ENCODE measurements at places on chromosomes 3 and 15. TPM values are rescaled to one million over a fixed set of nuclear protein-coding genes. Genes with fewer than 3 reads are reported as not detected.

DNA sequence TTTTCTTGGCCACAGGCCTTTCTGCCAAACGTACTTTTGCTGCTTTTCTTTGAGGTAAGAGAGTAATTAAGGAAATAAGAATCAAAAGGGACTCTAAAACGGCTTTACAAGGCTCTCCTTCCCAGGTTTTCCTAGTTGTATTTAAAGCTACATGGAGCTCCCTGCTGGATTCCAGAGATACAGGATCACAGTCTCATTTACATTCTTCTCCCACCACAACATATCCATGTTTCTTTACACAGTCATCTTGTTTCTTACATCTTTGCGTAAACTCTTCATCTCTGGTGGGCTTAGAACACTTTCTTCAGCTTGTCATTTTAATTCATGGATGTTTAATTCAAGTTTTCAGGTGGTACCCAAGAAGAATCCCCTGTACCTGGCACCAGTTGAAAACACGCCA lies 117.6 kb upstream of the BFSP2 start:
- DNase-seq: no peak

DNA sequence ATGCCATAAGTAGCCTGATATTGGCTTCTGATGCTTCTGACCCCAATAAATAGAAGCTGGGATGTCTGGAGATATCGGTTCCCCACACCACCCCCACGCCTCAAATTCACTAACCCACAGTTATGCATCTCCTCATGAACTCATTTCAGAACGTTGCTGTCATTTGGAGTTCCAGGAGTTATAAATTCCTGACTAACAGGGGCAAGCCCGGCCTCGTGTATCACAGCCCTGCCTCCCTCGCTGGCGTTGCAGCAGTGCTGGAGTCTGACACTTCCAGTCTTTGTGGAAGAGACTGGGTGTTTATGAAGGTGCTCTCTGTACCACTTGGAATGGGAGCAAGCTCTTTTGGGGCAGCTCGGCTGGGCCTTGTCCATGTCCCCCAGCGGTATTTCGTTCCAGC lies 101.0 kb downstream of the ANP32A start:
- no peak for DNase-seq

DNA sequence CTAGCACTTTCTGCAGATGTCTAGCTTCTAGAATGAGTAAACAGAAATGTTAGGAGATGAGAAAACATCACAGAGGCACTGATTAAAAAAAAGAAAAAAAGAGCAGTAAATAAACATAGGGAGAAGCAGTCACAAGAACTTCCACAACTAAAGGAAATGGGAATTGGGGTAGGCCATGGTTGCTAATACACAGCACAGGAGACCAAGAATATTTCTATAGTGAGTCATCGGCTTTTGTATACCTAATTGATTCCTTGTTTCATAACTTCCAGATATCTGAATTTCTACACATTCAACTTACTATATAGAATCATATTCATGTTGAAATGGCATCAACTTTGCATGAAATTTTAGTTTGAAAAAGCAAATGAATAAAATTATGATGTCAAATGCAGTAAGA lies 47.3 kb upstream of the TCF12 start:
- DNase-seq: no peak

- DNase-seq: no peak
Observed at GRCh38 chr3:130659911-130660310, 86.7 kb downstream of the PIK3R4 start.

DNA sequence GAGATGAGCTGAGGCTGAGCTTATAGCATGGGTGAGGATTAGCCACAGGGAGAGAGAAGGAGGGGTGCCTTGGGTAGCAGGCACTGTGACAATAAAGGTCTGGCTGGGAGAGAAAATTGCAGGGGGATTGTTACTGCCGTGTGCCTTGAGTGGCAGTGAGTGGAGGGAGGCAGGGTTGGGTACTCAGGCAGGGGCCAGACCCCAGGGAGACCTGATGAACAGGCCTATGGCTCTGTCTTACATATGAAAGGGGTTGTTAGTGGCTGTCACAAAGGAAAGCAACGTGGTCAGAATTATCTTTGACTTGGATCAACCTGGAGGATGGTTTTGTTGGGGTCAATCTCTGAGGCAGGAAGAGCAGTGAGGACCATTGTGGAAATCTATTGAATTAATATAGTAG lies 84.5 kb downstream of the LRTM1 start:
- DNase-seq: no peak

DNA sequence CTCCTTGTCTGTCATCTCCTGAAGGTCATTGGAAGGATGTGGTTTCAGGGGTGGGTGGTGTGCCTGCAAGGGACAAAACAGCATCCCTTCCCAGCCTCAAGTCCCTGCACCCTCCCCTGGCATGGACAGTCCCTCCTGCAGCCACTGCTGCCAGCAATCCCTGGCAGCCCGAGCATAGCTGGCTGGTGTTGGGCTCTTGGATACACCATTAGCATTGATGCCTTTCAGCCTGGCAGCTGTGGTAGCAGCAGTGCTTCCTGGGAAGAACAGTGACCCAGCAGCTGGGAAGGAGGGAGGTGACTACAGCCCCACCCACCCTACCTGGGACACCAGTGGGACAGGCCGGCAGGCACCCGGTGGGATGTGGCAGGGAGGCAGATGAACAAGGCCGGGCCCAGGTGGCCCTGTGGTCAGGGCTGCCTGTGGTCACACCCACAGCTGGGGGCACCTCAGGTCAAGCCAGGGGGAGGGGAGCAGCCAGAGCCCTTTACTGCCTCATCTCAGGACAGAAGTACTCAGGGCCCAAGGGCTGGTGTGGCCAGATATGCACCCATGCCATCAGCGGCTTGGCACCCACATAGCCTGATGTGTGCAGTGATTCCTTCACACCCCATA lies 32.9 kb upstream of the TMEM115 start:
- no peak for DNase-seq

GRCh38 chr15:80906159-80906766 lies 83.4 kb downstream of the MESD start:
- no peak for DNase-seq

DNA sequence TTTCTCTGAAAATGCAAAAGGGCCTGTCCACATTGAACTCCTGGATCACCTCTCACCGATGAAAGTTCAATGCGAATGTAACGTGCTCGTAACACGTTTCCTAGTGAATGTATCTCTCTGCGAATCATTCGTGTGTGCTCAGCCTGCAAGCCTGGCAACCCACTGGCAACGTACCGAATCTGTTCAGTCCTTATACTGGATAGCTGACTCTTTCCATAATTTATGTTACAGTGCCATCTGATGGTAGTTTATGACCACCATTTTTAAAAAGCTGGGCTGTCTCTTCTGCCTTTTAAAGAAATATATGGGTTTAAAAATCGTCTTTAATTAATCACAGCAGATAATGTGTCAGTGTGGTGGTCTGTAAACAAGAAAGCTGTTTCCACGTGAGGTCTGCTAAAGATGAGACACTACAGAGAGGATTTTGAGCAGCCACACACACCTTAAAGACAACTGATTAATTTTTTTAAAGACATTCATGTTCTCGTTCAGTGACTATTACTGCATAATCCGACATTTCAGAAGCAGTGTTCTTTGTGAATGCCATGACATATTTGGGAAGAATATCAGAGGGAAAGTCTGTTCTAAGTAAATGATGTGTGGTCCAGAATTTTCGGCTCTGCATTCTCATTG lies 69.4 kb upstream of the FOXP1 start:
- no peak for DNase-seq

DNA sequence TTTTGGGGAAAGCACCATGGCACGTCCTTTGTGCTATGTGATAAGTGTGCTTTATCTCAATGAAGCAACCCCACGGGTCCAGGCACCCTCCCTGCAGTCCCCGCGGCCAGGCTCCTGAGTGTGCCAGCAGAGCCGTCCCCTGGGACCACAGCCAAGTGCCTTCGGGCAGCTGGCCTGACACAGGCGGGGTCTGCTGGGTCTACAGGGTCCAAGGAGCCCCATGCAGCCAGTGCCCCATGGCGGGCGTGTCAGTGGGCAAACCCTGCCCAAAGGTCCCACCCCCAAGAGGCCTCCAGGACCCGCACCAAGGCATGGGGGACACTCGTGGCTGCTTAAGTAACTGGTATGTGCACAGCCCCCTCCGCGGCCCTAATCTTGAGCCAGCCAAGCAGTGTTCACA lies 35.3 kb downstream of the KLHL25 start:
- DNase-seq: no peak

DNA sequence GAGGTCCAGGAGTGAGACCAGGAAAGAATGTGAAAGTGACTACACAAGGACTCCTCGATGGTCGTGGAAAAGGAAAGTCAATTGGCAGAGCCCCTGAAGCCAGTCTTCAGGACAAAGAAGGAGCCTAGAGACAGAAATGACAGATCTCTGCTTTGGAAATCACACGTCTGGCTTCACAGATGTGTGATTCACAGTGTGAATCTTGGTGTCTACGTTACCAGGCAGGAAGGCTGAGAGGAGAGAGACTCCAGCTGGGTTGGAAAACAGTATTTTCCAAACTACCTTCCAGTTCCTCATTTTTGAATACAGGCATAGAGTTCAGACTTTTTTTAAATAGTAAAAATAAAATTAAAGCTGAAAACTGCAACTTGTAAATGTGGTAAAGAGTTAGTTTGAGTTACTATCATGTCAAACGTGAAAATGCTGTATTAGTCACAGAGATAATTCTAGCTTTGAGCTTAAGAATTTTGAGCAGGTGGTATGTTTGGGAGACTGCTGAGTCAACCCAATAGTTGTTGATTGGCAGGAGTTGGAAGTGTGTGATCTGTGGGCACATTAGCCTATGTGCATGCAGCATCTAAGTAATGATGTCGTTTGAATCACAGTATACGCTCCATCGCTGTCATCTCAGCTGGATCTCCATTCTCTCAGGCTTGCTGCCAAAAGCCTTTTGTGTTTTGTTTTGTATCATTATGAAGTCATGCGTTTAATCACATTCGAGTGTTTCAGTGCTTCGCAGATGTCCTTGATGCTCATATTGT lies 6.0 kb downstream of the CCR2 start:
- no peak for DNase-seq

- no peak for DNase-seq
Observed at GRCh38 chr3:23592961-23593931, 212.5 kb upstream of the UBE2E1 start.

- no peak for DNase-seq
Observed at GRCh38 chr3:119497820-119498185, 544 bp upstream of the TIMMDC1 start.

GRCh38 chr3:113607219-113607596 lies 74.9 kb downstream of the SIDT1 start:
- DNase-seq: no peak

- DNase-seq: no peak
Observed at GRCh38 chr15:81492969-81493645, 119.1 kb upstream of the TMC3 start.

- no peak for DNase-seq
Observed at GRCh38 chr3:48371651-48372376, at the start of gene FBXW12. Gene FBXW12, plus strand, starts transcription at chr3:48372219. Its CDS starts 549 bp downstream, at chr3:48372768.

DNA sequence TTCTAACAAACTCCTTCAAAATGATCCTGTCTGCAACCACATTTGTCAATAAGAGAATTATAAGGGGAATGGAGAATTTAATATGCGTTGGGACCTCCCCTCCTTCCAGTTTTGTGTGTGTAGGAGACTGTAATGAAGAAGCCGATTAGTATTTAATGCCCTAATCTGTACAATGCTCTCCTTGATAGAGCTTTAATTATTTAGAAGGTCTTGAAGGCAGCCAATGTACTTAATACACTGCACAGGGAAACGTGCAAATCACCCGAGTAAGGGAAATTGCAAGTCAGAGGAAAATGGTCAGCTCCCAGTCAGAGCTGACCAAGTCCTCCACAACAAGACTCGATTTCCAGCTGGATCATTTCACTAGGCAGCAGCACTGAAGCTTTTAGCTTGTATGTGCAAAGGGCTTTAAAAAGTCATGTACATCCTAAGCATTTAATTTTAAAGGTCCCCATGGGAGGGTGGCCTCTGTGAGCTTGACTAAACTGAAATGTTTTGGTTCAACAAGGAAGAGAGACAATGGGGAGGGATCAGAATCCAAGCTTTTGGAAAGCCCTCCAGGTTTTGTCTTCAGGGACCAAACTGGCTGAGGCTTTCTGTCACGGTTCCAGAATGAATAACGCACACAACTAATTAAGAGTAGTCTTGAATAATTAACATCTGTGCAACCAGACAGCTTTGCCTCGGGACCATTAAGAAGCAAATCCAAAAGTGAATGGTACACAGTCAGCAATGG lies 159.8 kb upstream of the MITF start:
- DNase-seq: no peak

- no peak for DNase-seq
Observed at GRCh38 chr15:75211436-75212199, 9.9 kb downstream of the C15orf39 start.

- no peak for DNase-seq
Observed at GRCh38 chr3:46380471-46381221, 9.9 kb downstream of the CCR5 start.

GRCh38 chr3:32816439-32817256 lies 1.1 kb upstream of the TRIM71 start:
- no peak for DNase-seq

GRCh38 chr15:38961931-38962330 lies 397.3 kb upstream of the RASGRP1 start:
- DNase-seq: no peak

- no peak for DNase-seq
Observed at GRCh38 chr3:86654806-86655460, 336.0 kb downstream of the VGLL3 start.

DNA sequence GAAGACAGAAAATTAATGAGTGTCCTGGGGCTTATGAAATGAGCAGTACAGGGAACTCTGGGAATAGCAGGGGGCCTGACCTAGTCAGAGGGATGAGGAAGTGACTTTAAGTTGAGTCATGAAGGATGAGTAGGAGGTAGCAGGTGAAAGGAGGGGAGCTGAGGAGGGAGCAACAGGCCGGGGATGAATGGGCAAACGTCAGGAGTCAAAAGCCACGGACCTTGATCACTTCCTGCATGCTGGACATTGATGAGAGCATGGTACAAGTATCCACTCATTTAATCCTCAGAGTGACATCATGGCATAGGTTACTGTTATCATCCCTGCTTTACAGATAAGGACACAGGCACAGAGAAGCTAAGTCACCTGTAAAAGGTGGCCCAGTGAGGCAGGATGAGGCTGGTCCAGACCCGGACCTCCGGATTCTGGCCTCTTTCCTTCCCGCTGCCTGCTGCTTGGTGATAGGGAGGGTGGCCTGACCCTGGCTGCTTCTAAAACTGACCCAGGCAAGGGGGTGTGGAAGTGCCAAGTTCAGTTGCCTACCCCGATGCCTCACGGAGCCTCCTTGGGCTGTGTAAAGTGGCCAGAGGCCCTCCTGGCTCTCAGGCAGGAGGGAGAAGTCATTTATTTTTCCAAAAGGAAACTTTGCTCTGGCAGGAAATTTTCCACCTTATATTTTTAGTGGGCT lies 7.6 kb downstream of the CORO2B start:
- no peak for DNase-seq

GRCh38 chr3:69020424-69020823 lies 6.9 kb upstream of the EOGT start:
- no peak for DNase-seq

GRCh38 chr3:175356899-175357324 lies 497.8 kb downstream of the NAALADL2 start:
- no peak for DNase-seq

GRCh38 chr3:195800240-195800639 lies 11.5 kb downstream of the MUC4 start:
- DNase-seq: no peak

GRCh38 chr3:8550611-8551010 lies 49.0 kb downstream of the LMCD1 start:
- DNase-seq: no peak

The CFAP92 gene
- total RNA-seq: not detected

The LMLN gene
- total RNA-seq: 3.5 TPM

The BNIP2 gene
- 162 TPM for total RNA-seq

The SAMMSON gene
- not detected for total RNA-seq

The KLF15 gene
- 64.6 TPM for total RNA-seq

The MST1 gene
- total RNA-seq: 34.3 TPM

The GOLGA6B gene
- total RNA-seq: not detected

The PCOLCE2 gene
- 197 TPM for total RNA-seq

The KCNMB3 gene
- total RNA-seq: 5.1 TPM

The PPP2R3A gene
- 6.8 TPM for total RNA-seq
